ENCODE measurements at places on chromosomes 1 and 21.

- DNase-seq: no peak
Measured at GRCh38 chr21:35908311-35909078, 151.8 kb downstream of the SETD4 start.

- DNase-seq: no peak
Measured at GRCh38 chr21:41169701-41170100, 1.7 kb downstream of the BACE2 start.

DNA sequence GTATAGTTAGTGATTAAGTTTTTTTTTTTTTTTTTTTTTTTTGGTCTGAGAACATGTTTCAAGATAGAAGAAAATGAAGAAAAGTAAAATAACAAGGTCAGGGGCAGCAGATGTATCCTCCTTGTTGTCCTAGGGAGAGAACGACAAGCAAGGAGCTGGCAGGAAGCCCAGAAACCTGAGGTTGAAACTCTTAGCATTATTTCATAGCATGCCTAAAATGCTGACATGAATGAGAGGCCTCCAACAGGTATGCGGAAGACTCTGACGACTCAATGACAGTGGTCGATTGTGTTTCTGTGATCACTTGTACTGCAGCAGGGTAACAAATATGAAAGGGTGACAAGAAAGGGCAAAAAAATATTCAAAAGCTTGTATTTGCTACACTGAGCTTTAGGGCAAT is 415.9 kb downstream of the PLA2G4A start:
- DNase-seq: no peak

DNA sequence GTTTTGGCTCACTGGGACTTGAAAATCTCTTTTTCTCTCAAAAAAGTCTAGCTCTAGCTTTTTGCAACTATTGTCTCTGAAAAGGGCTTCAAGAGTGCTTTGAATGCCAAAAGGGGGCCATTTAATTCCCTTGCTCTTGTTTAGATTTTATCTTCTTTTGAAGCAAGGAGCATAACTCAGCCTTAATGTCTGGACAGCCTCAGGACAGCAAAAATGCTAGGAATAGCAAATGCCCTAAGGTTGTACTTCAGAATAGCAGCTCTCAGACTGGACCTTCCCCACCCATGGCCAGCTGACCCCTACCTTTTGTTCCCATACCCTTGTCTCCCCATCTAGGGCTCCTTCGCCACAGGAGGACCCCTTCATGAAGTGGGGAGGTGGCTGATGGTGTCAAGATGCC is 121.4 kb downstream of the KCNK1 start:
- no peak for DNase-seq

DNA sequence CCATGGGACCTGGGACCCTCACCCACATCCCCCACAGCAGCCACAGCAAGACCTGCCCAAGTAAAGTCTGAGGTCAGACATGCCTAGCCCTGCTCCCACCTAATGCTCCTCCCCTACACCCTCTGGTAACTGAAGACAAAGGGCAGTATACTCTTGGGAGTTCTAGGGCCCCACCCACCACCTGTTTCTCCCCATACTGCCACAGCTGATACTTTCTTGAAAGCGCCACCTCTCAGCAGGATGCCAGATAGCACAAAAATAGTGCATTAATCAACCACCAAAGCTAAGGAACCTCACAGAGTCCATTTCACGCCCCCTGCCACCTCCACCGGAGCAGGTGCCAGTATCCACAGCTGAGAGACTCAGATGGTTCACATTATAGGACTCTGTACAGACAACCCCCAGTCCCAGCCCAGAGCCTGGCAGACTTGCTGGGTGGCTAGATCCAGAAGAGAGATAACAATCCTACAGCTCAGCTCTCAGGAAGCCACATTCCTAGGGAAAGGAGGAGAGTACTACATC is 238.1 kb downstream of the LRRC40 start:
- no peak for DNase-seq

- no peak for DNase-seq
Measured at GRCh38 chr1:75999034-75999433, 66.8 kb upstream of the ASB17 start.

DNA sequence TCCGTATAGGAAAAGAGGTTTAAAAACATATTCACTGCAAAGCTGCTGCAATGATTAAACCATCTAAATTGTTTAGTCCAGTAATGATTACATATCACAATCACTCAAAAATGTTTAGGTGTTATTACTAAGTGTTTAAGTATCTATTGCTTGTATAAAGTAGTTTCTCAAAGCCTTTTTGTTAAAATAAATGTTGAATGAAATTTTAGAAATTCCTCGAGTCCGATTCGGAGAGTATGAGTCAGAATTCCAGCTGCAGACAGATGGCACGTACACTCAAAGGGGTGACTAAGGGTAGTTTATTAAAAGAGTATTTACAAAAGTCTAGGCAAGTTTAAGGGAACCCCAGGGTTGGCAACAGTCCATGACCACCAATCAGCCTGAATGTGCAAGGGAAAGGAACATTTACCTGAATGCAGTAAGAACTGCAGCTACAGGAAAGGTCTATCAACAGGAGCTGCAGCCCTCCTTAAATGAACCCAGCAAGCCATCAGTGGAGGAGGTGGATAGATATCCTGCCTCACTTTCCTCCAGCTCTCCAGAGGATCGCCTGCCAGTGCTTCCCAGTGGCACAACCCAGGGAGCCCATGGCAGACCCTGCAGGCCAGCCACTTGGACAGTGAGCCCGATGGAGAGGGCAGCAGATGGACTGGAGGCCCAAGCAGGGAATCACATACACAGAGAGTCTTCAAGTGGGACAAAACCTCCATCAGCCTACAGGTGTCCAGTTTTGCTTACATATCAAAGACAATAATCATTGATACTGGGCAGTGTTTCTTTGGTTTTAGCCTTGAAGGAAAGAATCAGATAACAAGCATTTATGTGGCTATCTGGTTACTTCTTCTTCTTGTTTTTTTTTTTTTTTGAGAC is 92.1 kb upstream of the SLC44A3 start:
- DNase-seq: no peak
